ENCODE measurements at places on chromosomes 2 and 18.

DNA sequence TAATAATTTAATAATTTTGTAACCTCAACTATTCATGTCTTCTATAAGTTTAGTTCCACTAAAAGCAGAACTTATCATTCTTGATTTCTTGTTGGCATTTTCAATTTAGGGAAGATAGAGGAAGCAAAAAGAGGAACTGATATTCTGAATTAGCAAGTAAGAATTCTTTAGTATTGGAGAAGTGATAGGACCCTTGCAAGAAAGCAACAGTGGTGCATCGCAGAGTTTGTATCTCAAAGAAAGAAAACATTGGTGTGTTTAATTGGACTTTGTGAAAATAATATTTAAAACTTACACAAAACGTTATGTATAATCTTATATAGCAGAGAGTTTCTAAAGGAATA, 36.5 kb upstream of the TNFRSF11A start:
- DNase-seq, result no peak

- no peak for DNase-seq
These were observed 64.5 kb downstream of the BOD1L2 start for GRCh38 chr18:57211412-57211750.

DNA sequence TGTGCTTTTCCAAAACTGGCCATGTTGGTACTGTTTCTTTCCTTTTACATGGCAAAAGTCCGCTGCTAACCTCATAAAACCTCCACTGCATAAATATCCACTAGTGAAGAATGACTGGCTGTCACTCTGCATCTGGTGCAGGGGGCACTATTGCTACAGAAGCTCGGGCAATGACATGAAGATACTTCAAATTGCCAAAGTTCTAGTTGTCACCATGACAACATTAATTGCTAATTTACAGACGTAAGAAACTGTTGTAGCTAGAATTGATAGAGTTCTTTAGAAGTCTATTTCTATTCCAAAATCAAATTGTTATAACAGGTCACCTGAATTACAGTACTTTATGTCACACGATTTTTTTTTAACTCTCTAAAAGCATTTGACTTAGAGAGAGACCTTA, 845 bp downstream of the CFAP210 start:
- no peak for DNase-seq

- no peak for DNase-seq
These were observed 93.9 kb upstream of the LGALSL start for GRCh38 chr2:64359892-64360657.

GRCh38 chr2:105257981-105258380, 16.4 kb downstream of the GPR45 start:
- DNase-seq, result no peak

DNA sequence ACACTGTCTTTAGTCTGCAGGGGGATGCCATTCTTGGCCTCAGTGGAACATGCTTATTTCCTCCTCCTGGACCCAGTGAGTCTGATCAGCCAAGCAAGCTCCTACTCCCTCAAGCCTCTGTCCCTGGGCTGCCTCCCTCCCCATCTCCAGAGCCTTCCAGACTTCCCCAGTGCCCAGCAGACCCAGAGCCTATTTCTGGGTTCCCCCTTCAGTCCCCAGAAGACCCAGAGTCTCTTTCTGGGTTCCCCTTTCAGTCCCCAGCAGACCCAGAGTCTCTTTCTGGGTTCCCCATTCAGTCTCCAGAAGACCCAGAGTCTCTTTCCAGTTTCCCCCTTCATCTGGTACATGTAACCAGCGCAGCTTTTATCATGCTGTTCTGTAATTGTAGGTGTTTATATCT, 17.0 kb upstream of the PKDCC start:
- DNase-seq, result no peak

- no peak for DNase-seq
These were observed 1018.2 kb upstream of the NXPH2 start for GRCh38 chr2:139798391-139798790.

- no peak for DNase-seq
These were observed 42.8 kb upstream of the PCBP1 start for GRCh38 chr2:70044290-70045040.

DNA sequence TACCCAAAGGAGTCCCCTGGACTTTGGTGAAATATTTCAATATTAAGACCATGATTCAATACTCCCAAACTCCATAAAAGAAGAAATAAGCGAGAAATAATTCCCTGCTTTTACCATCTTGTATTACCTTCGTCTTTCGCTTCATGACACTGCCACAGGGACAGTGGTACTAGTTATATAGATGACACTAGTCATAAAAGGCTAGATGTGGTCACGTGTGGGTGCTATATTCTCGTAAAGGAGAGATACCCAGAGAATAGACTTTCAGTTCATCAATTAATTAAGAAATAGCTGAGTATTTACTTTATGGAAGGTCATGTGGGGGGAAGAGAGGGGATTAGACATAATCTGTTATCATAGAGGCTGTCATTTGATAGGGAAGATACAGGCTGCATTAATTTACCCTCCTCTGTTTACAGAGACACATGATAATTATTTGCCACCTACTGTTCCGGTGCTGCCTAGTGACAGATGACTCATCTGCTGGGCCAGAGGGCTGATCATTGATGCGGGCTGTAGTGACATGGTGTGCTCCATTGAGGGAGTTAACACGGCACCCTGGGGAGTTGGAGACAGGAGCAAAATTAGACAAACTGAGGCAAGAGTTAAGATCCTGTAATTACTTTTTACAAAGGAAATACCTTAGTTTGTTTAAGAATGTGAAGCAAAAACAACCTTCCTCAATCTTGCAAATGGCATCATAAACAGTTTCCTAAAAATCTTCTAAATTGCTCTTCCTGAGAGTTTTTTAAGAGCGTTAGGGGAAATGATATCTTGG, 78.2 kb upstream of the ITGB6 start:
- no peak for DNase-seq

DNA sequence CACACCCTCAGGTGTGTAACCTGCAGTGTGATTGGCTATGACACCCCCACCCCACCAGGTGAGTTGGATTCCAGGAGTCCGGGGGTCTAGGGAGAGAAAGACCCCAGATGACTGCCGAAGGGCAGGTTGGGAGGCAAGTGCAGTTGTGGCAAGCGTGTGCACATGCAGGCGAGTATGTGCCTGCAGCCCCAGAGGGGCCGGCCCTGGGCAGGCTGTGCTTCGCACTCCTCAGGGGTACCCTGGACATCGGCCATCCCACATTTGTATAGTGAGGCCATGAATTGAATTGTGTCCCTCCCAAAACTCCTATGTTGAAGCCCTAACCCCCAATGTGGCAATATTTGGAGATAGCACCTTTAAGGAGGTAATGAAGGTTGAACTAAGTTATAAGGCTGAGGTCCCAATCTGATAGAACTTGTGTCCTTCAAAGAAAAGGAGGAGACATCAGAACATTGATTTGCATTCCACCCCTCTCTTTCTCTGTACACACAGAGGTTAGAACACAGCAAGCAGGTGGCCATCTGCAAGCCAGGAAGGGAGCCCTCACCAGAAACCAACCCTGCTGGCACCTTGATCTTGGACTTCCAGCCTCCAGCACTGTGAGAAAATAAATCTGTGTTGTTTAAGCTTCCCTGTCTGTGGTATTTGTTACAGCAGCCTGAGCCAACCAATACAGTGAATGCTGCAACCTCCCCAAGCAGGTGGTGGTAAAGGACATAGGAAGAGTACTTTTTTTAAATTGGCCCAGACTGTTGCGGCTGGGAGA, 241.8 kb downstream of the TFCP2L1 start:
- DNase-seq, result no peak

- no peak for DNase-seq
These were observed 56.3 kb downstream of the KCNS3 start for GRCh38 chr2:17934721-17935120.

DNA sequence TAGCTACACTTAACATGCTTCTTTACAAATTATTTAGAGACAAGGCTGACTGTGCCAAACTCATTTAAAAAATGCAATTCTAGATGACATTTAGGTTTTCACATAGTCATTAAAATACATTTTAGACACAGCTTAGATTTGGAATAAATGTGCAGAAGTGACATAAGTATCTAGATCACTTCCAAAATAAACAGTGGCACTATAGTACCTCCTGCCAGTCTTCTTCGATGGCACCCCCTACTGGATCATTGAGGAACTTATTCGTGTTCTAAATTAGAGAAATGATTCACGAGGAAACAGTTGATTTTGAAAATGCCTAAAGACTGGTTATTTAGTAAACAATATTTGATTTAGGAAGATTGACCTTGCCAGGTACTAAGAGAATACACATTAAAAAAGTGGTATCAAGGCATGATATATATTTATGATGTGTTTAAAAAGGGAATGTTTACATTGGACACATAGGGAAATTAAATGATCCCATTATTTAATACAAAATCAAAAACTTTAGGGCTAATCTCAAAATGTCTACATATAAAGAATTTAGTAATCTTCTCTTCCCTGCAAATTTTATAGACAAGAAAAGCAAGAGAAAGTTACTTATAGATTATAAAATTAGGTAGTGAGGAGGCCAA, 323.9 kb downstream of the XIRP2 start:
- no peak for DNase-seq

DNA sequence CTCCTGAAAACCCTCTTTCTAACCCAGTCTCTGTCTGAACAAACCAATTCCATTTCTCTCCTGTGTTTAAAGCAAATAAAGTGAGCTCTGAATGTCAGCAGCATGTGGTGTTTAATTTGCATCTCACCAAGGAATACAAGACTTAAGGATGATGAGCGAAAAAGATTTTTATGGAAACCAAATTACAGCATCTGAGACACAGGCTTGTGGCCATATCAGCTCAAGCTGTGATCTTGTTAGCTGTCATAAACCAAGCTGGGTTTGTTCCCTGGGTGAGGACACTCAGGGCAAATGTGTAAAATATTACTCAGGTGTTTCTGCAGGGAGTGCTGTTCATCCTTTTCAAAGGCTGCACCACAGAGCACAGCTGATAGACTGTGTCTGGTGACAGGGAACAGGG, 129.3 kb upstream of the REV1 start:
- no peak for DNase-seq

GRCh38 chr2:104412384-104412783, 441.5 kb upstream of the POU3F3 start:
- DNase-seq, result no peak

DNA sequence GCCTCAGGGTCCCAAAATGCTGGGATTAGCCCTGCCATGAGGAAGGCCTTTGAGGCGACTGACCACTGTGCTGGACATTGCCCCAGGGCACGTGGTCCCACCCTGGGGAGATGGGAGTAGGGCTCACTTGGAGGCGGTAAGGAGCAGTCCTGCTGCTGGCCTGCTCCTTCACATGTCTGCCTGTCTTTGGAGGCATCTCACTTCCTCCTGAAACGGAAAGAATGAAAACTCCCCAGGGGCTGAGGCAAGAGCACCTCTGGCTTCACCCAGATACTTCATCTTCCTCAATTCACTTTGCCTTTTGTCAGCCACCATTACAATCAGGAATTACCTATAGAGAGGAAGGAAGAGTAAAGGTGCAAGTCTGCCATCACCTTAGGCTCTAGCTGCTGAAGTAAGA, 59.9 kb upstream of the GATA6 start:
- no peak for DNase-seq

GRCh38 chr2:378364-378763, 90.5 kb upstream of the ALKAL2 start:
- DNase-seq, result no peak

DNA sequence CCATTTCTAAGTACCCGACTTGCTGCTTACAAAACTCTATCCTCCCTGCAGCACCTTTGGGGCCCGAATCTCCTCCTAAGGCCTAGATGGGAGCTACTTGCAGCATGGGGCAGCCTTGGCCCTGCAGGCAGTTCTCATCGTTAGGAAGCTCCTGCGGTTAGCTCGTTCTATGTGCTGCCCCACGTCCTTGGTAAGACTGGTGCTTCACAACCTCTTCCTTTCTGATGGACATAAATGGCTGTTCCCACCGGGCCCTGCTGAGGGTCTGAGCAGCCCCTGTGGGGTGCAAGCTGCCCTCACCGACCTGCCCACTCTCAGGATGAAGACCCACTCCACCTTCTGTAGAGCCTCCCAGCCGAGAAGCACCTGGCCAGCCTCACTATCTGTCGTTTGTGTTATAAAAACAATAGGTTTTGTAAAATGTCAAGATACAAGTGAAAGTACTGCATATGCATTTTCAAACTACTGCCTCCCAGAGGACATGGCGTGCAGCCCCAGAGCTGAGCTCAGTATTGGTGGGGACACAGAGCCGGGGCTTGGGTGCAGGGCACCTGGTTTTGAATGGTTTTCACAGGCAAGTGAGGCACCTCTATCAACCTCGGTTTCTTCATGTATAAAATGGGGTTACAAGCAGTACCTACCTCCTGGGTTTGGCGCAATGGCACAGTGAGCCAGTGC, 19.4 kb downstream of the OTOF start:
- DNase-seq, result no peak

DNA sequence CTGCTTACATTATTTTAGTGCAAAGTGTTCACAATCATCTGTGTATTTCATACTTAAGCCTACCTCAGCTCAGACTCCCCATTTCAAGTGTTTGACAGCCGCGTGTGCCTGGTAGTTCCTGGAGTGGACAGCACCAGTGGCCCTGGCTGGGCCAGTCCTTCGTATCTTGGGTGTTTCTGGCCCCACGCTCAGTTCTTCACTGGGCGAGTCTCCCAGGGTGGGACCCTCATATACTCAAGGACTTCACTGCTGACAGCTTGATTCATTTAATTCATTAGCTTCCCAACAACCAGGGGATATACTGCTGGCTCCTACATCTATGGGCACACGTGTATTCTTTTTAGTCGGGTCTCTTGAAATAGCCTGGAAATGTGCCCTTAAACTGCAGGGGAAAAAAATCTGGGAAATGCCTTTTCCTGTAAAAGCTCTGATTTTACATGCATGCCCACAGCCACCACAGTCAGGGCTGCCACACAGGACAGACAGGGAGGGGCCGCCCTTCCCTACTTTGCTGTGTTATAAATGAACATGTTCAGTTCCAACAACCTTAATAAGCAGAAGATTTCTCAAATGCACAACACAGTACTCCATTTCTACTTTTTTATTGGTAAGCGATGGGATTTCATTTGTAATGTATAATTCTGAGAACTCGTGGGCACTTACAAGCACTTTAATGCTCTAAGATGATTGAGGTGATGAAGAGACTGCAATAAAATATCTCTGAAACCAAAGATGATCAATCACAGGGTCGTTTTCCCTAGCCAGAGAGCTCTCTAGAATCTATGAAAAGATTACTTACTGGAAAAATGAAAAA, 205.5 kb upstream of the REV1 start:
- no peak for DNase-seq

DNA sequence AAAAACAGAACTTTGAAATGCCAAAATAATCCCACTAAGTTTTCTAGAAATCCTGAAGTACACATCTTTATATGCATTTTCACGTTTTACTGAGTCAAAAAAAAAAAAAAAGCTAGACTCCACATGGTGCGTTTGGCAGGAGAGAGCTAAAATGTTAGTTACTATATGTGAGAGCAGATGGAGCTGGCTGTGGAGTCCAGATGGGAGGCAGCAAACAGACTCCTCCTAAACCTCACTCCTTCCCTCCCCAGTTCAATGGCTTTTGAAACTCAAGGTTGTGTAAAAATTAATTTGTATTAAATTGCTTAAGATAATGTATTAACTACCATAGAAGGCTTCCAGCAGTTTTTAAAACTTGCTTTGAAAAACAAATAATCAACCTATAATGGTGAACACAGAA, 248.8 kb downstream of the AGPS start:
- DNase-seq, result no peak

Data from iPS DF 6.9 (cell line).